ENCODE measurements at places on chromosomes 13 and 19.

DNA sequence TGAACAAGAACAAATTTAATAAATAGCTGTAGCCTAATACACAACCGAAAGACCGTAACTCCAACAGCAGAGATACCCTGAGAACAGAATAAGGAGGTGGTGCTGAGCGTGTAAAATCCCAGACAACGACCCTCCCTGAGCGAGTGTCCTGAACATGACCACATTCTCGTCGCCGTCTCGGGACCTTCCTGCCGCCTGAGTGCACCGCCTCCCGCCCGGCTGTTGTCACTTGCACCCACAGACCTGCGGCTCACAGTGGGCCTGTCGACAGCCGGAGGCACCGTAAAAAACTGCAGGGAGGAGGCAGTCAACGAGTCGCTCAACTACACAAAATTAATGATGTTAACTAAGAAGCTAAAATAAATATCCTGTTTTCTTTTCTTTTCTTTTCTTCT lies 35.8 kb upstream of the GRTP1 start:
- no peak for DNase-seq

GRCh38 chr13:64765636-64766035 lies 2464.5 kb downstream of the PCDH9 start:
- no peak for DNase-seq

DNA sequence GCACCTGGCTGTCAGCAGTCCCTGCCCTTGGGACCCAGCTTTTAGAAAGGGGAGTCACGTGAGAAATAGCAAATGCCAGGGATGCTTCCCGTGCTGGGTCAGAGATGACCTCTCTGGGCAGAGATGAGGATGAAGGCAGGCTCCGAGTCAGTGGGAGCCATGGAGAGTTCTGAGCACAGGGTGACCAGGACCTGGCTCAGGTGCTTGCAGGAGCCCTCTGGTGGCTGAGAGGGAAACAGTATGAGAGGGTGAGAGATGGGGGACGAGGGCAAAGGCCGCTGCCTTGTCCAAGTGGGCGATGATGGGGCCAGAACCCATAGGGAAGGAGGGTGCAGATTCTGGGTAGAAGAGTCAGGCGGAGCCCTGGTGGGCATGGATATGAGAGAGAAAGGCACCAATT lies 15.8 kb downstream of the TMED1 start:
- DNase-seq: no peak

- DNase-seq: no peak
Observed at GRCh38 chr19:33505148-33505547, 16.4 kb downstream of the PEPD start.

Data from stimulated activated CD4-positive, alpha-beta T cell treated with anti-CD3 and anti-CD28 coated beads, Interleukin-1b, Interleukin-23, amount 100 ng/mL, for 4 hours (primary cell).